GM18507 (cell line): ENCODE measurements at places on chromosomes 2 and 18.

GRCh38 chr18:73879766-73880165, 267.9 kb downstream of the FBXO15 start:
- no peak for DNase-seq

DNA sequence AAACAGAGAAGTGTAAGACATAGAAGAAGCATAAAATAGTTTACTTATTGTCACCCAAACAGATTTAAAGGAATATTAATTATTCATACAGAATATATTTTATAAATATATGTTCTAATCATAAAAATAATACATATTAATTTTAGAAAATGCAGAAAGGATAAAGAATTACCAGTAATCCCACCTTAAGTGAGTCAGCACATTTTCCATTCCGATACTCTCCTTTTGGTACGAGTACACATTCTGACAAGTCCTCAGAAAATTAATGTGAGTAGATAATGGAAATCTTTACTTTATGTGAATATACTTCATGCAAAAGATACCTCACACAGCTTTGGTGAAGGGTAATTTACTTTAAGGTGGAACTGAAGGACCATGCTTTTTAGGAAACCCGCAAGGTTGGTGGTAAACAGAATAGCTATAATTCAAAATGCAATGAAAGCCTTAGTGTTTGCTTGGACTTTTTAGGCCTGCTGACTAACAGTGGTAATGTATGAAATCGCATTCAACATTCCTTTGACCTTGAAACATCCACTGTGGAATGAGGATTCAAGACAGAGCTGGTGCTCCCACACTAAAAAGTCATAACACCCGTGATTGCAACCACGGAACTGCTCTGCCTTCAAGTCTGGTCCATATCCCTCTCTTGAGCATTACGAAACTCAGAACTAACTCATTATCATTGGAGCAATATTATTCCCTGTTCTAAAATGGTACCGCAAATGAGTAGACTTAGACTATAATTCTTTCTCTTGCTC, 28.1 kb upstream of the HTR2B start:
- DNase-seq = no peak

DNA sequence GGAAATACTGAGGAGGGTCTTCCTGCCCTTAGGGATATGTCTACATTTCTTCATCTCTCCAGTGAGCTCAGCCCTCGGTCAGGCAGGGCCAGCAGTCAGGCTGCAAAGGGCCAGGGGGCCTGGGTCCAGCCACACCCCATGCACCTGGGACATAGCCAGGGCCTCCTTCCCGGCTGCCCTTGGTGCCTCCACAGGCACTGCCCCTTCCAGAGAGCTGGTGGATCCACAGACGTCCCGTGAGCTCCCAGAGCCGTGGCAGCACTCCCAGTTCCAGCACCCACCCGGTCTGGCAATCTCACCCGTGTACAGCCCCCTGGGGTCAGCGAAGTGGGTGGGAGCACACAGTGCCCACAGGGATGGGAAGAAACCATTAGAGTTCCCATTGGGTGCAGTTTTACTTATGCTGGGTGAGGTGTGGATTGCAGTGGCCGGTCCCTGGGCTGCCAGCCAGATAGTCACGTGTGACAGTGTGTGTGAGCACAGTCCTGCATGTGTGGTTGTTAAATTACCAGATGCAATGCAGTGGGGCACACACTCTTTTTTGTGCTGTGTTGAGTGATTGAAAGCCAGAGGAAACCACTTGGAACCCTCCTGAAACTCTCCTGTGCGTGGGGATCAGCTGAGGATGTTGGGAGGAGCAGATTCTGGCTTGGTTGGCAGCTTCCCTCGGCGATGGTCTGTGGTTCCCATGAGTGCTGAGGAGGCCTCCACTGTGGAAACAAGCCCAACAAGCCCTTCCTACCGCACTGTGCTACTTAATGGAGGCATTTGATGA, 131.0 kb downstream of the SNTG2 start:
- DNase-seq = no peak

DNA sequence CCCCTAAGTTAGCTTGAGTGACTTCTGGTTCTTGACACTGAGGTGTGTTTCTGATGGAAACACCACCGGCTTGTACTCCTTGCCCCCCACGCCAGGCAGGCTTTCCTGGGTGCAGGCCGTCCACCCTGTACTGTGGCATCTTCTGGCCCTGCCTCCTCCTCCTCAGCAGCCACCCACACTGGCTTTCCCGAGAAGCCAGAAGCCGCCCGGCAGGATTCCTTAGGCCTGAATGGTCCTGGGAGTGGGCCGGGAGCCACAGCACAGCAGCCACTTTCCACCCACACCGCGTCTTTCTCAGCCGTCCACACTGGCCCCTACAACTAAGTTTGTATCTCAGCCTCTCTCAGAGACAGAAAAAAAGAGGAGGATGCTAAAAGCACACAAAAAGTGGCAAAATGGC, 2.1 kb upstream of the HSBP1L1 start:
- no peak for DNase-seq

DNA sequence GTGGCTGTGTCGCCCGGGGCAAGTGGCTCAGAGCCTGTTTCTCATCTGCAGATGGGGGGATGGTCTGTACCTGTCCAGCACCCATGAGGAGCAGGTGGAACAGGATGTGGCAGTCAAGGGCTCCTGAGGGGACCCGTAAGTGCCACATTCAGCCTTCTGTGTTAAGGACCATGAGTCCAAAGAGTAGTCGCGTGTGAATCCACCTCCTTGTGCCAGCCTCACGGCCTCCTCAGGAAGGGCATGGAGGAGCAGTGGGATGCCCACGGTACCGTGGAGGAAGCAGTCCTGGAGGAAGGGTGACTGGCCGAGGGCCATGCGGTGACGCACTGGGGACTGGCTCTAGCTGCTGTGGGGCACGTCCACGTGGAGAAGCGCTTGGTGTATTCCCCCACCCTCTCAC, 61.1 kb downstream of the ODC1 start:
- DNase-seq = no peak

GRCh38 chr2:102166189-102166845, 20.5 kb upstream of the IL1RL2 start:
- no peak for DNase-seq

GRCh38 chr18:21853016-21853415, 112.4 kb downstream of the MIB1 start:
- DNase-seq = peak; percentile 9

DNA sequence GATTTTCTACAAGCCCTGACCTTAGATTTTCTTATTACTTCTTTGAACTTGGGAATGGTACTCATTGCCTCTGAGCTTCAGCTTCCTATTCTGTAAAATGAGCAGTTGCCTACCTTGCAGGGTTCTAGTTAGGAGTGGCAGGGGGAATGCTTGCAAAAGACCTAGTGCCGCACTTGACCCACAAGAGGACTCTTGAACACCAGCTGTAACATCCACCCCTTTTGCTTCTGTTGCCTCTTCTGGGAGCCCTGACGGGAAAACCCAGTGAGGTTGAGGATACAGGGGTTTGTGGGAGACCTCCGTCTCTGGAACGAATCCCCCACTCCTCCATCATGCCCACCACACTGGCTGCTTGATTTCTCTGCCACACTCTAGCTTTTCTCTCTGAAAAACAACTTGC, 27.1 kb upstream of the LBH start:
- no peak for DNase-seq

DNA sequence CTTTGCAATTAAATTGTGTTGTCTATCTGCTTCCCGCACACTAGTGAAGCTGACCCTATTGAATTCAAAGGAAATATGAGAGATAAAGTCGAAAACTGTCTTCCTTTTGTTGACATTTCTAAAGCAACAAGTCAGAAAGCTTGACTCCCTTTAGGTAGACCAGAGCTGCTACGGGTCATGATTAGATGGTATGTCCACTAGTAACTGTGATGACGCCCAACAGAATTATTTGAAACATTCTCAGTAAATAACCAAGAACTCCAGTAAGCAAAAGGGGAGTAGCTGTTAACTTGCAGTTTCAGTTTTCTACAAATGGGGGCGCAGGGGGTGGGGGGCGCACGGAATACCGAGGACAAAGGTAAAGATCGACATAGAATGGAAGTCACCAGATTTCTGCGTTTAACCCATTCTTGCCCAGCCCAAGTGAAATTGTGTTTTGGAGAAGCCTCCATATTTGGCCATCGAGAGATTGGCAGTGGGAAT, 56.4 kb downstream of the CRIM1 start:
- no peak for DNase-seq

- no peak for DNase-seq
Observed at GRCh38 chr2:140654565-140654964, 1476.3 kb downstream of the LRP1B start.

DNA sequence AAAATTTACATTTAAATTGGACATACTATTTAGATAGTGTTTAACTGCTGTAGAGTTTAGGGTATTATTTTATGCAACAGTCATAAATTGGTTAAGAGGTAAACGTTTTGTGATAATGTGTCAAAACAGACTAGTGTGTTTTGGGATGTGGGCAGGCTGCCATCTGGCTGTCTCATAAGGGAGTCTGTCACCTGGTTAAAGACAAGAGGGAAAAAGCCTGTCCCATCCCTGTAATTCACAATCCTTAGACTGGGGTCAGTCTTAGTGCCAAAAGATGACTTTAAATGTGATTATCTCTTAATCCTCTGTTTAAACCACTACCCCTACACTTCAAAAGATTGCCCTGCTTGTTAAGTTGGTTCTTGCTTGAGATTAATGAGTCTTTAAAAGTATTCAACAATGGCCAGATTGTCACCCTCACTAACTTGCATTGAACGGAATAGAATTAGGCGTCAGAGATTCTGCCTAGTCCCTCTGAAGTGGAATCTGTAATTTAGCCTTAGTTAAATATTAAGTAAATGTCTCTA, 59.2 kb downstream of the SGPP2 start:
- no peak for DNase-seq

DNA sequence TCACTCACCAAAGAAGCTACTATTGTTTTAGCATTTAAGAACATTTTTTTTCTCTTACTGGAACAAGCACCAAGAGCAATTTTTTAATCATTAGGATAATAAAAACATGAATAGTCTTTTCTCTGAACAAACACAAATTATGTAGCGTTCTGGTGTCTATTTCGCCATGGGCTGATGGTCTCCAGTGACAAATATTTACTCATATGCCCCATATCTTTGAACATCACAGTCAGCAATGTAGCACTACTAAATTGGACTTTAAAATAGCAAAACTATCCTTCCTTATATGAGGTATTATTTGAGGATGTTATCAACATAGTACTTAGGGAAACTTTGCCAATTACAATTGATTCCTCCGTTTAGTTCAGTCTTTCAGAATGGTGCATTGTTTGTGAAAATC, 1326.0 kb upstream of the ZEB2 start:
- DNase-seq = no peak

DNA sequence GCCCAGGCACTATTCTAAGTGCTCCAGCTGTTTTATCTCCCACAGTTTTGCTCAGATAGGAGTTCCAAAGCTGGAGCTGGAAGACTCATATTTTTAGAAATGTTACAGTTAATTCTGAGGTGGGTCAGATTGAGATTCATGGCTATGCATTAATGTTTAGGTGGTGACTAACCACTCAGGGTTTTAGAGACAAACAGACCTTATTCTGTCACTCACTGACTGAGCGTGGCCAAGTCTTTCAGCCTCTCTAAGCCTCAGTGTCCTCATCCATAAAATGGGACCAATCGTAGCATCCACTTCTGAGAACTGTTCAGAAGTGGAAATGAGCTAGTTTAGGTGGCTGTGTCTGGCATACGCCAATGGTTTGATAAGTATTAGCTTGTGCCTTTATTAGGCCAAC, 4.3 kb upstream of the CASP8 start:
- no peak for DNase-seq

- no peak for DNase-seq
Observed at GRCh38 chr18:47993409-47993808, 63.0 kb upstream of the SMAD2 start.
